ENCODE measurements at places on chromosomes 6 and 20.

DNA sequence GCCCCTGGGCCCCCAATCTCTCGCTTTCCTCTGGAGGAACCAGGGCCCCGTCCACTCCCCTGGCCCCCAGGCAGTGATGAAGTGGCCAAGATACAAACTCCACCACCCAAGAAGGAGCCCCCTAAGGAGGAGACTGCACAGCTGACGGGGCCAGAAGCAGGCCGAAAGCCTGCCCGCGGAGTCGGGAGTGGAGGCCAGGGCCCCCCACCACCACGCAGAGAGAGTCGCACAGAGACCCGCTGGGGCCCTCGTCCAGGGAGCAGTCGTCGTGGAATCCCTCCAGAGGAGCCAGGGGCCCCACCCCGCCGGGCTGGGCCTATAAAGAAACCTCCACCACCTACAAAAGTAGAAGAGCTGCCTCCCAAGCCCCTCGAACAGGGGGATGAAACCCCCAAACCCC lies 10.7 kb downstream of the PRRC2A start:
- no peak for DNase-seq

DNA sequence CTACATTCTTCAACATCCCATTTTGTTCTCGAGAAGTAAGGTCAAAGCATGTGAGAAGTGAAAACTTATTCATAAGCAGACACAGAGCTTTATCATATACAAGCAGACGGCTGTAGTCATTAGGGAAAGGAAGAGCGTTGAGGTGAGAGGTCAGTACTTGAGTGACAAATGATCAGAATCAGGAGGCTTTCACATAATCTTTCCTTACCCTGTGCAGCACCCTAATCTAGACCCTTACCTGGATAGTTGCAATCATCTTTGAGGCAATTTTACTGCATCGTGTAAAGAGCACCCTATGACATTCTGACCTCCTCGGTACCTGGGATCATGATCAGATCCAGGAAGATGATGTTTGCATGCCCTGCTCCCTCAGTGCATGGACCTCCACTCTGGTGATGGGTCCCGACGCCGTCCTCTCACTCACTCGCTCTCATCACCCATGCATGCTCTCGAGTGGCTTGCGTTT lies 62.7 kb downstream of the RNF182 start:
- DNase-seq: no peak

DNA sequence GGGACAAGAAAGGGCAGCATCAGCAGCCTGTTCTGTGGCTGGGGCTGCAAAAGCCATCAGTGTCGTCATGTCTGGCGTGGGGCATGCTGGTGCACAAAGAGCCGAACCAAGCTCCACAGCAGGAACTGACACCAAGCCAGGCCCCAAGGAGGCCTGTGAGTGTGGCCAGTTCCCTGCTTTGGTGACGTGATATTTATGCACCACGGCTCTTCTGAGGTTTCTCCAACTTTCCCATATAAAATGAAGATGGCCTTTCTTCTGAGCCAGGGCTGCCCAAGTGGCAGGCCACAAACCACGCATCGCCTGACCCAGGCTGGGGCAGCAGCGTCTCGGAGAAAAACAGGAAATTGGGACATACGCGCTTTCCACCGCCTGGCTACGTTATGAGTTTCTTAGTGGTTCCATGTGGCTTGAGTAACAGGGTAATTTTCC lies 109.9 kb downstream of the RIN2 start:
- DNase-seq: no peak

DNA sequence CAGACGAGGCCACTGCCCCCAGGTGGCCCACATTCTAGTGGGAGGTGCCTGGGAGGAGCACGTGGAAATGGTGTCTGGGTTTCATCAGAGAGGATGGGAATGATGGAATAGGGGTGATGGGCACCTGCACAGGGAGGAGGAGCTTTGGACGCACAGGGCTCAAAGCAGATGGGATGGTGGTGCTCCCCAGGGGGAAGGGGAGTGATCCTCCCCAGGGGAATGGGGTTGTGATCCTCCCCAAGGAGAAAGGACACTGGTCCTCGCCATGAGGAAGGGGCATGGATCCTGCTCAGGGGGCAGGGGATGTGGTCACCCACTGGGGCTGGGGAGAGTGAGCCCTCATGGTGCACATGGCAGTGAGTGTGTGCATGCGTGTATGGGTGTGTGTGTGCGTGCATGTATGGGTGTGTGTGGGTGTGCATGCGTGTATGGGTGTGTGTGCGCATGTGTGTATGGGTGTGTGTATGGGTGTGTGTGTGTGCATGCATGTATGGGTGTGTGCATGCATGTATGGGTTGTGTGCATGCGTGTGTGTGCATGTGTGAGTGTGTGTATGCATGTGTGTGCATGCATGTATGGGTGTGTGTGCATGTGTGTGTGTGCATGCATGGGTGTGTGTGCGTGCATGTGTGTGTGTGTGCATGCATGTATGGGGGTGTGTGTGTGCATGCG lies 49.7 kb upstream of the SLCO4A1 start:
- DNase-seq: no peak

DNA sequence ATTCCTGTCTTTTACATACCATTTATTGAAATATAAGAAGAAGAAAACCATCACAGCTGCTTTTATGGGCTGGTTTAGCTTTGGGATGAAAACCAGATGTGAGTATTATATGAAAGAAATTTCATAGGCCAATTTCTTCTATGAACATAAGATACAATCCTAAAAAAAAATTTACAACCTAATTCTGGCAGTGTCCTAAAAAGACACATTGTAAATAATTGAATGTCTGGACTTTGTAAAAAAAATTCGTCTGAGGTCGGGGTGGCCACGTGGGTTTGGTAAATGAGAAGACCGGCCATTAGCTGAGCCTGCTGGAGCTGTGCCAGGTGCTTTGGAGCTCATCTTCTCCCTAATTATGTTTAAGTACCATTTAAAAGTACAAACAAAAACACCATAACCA lies 26.8 kb downstream of the DACT2 start:
- no peak for DNase-seq

Measured in neural progenitor cell (in vitro differentiated cells).